ENCODE measurements at places on chromosomes 2 and 18.

- no peak for DNase-seq
Observed at GRCh38 chr2:64924170-64924934, 64.8 kb upstream of the SLC1A4 start.

DNA sequence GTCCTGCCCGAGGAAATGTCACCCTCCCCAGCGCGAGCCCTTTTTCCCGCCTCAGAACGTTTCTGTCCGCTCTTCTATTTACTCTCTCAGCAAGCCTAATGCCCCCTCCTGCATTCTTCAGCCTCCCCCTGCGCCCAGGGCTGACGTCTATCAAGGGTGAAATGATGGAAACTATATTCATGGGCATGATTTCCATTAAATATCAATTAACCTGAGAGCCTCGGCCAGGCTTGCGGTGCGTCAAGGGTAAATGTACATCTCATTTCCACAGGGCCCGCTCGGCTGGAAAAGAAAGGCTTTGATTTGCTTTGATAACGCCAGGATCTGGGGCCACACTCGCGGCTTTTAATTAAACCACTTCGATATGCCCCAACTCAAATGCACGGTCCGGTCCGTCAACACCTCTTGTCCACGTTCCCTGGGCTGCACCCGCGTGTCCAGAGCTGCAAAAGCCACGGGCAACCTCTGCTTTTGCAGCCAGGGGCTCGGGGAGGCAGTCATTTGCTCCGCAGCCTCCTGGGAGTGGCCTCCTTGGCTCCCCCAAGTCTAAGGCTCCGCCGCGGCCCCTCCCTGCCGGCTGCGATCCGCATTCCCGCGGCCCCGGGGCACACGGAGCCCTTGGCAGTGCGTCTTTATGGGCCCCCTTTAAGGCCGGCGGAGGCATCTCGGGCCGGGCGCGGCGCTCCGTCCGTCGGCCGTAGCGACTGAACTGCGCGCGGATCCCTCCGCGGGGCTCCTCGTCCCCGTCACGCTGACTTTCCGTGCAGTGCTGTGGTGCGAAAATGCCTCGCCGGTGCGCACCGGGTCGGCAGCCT, at the start of gene HOXD8:
Gene HOXD8 (plus strand): TSS at position 724 of the 815 bp plus-strand sequence. CDS start 662 bp downstream, outside the sequence.
- no peak for DNase-seq

DNA sequence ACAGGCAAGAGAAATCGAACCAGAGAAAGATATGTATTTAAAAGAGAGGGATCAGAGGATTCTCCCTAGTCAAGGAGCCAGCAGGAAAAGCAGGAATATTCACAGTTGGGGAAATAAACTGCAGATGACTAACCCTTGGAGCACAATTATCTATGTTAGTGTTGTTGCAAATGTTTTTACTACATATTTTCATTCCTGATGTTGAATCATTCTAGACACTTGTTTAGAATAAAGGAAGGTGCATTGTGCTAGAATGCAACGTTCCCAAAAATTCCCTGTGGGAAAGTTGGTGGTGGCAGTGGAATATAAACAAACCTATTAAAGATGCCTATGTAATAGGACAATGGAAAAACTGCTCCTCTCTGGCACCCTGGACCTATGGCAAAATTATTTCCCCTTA, 63.3 kb downstream of the DTNA start:
- DNase-seq: no peak

DNA sequence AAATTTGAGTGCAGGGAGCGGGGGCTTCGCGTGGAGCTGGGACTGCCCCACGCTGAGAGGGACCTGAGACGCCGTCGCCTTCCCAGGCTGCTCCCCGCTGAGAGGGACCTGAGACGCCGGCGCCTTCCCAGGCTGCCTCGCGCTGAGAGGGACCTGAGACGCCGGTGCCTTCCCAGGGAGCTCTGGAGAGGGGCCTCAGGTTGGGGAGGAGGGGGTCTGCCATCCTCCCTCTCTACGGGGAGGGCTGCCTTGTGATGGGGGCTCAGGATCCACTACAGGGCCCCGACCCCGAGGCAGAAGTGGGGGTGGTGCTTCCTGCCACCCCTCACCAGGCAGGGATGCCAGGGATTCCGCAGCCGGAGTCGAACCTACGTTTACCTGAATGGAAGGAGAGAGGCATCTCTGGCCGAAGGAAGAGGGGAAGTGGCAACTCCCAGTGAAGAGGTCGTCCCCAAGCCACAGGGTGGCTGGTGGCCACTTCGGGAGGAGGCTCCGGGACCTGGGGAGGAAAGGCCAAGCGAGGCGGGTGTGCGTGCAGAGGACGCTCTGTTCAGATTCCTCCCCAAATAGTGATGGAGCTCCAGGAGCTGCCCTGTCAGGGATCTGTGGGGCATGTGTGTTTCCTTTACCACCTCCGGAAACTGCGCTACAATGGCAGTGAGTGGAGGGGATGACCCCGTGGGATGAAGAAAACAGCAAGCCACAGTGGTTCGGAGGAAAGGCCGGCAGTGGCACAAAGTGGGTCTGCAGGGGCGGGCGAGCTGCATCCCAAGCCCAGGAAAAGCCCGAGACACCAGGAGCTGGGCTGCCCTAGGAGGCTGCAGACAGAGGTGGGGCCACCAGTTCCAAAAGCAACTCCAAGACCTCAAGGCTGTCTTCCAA, 108.2 kb upstream of the CTDP1 start:
- no peak for DNase-seq
